ENCODE measurements at places on chromosomes 16 and 17.

DNA sequence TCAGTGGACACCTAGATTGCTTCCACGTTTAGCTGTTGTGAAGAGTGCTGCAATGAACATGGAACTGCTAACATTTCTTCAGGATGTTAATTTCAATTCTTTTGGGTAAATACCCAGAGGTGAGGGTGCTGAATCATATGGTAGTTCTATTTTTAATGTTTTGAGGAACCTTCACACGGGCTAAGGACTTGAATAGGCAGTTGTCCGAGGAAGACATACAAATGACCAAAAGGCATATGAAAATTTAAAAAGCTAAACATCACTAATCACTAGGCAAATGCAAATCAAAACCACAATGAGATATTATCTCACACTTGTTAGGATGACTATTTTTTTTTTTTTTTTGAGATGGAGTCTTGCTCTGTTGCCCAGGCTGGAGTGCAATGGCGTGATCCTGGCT is 173.3 kb downstream of the PRKCB start:
- DNase-seq = no peak

- DNase-seq = no peak
Measured at GRCh38 chr17:41957031-41957868, 9.3 kb upstream of the CNP start.

- DNase-seq = no peak
Measured at GRCh38 chr16:11796227-11797165, 562 bp downstream of the ZC3H7A start.

- DNase-seq = no peak
Measured at GRCh38 chr17:34383216-34383615, 20.2 kb upstream of the CCL1 start.

- DNase-seq = no peak
Measured at GRCh38 chr17:65627108-65627507, 65.7 kb upstream of the AXIN2 start.

DNA sequence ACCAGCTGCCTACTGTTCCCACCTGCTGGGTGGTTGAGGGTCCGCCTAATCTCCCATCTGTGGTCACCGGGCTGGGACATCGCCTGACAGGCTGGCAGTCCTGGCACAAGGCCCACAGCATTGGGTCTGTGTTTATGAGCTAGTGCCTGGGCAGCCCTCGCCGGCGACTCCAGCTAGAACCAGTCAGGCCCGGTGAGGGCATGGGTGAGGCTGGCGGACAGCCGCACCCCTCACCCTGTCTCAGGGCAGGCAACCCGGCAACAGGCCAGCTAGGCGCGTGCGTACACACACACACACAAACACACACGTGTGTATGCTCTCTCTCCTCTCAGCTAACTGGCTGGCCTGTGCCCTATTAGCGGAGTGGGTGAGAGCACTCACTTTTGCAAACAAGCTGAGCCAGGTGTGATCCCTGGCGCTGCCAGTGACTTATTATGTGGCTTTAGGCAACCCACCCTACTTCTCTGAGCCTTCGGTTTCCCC is 10.4 kb downstream of the HSD11B2 start:
- no peak for DNase-seq

- no peak for DNase-seq
Measured at GRCh38 chr16:48125888-48126287, 29.9 kb downstream of the ABCC12 start.

GRCh38 chr16:78647019-78647418 is 547.6 kb downstream of the WWOX start:
- no peak for DNase-seq

DNA sequence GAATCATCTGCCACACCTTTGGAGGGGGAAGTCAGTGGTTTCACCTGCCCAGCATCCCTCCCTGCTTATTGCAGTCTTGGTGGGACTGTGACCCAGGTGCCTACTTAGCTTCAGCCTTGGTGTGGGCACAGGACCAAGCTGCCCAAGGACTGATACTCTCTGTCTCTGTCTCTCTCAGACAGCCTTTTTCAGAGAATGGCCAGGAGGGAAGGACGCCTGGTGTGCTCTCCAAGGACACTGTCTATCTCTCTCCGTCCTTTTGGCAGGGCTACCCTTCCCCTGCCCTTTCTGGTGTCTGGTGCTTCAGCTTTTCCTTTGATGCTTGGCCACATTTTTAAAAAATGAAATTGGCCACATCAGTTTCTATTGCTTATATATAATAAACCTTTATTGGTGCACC is 19.6 kb downstream of the PIK3R6 start:
- DNase-seq = no peak

DNA sequence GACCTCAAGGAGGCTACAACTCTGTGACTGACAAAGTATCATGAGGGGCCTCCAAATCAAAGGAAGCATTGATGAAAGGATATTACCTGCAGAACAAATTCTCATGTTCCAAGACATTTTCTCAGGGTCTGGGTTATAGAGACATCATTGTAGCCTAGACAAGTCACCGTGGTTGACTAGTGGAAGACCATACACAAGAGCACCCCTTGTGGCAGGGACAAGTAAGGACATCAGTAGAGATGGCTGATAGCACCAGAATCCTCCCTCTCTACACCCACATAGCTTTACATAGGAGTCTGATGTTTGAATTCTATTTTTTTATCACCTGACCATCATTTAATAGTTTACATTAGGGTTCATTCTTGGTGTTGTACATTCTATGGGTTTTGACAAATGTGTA is 32.5 kb upstream of the CDH8 start:
- DNase-seq = no peak

DNA sequence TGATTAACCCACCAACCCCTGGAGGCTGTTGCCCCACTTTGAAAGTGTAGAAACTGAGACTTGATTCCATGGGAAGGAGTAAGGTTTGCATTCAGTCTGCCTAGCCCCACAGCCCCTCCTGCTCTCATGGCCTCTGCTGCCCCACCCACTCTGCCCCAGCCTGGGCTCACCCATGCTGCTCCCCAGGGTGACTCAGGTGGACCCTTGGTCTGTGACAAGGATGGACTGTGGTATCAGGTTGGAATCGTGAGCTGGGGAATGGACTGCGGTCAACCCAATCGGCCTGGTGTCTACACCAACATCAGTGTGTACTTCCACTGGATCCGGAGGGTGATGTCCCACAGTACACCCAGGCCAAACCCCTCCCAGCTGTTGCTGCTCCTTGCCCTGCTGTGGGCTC is 6.5 kb downstream of the PRSS41 start:
- no peak for DNase-seq

DNA sequence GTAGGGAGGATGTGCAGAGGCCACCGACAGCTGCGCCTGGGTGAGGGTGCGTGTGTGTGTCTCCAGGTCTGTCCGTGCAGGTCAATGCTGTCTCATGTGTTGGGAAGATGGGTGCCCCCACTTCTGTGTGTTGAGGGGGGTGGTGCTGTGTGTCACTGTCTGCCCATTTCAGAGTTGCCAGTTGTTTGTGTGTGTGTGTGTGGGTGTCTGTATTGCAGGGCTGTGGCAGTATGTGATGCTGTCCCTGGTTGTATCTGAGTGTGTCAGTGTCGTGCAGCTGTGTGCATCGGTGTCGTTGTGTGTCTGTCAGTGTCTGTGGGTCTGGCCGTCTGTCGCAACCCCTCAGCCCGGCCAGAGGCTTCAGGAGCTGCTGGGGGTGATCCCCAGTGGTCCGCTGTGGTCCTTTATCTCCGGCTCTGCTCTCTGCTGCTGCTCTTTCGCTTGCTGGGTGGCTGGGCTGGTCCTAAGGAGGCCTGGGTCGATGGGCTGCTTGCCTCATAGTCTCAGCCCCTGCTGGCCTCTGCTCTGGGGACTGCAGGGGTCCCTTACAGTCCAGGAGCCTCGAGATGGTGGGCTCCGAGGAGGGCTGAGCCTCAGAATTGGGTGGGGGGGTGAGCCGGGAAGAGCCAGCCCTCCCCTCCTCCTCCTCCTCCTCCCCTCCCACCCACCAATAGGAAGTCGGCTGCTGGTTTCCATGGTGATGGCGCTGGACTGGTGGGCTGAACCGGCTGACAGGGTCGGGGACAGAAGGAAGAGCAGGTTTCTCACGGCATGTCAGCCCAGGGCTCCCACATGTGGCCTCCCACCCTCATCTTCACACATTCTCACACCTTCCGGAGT is at the start of gene TSPOAP1:
Gene TSPOAP1 (minus strand): TSS at position 601 of the 840 bp plus-strand sequence. CDS start 875 bp downstream, outside the sequence.
- DNase-seq = peak; percentile 65

GRCh38 chr16:74774223-74775139 is at the start of gene FA2H:
Gene FA2H, minus strand, starts transcription at chr16:74774820. Its CDS starts 65 bp downstream, at chr16:74774755.
- peak; percentile 80 for DNase-seq

DNA sequence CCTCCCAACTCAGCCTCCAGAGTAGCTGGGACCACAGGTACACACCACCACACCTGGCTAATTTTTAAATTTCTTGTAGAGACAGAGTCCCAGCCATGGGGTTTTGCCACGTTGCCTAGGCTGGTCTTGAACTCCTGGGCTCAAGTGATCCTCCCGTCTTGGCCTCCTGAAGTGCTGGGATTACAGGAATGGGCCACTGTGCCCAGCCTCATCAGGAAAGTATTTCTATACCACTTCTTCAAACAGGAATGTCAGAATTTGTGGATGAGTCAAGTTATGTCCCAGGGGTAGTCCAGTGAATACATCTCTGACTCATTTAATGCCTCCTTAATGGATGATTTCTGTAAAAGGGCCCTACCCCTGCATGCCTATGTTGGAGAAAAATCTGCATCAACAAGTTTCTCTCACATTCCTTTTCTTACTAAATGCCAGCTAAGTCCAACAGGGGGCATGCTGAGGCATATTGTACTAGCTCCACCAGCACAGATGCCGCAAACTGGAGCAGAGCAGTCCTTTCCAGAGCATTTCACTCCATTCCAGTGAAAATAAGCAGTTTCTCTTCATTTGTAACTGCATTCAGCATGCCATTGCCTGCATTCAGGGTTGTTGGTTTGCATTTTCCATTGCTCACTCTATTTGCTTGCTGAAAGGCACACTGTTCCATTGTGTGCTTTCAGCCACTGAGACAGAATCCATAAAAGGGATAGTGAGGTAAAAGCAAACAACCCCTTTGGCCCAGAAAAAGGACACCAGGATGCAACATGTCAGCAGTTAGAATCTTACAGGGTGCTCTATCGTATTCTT is 5.3 kb upstream of the CAVIN1 start:
- DNase-seq = peak; percentile 59

DNA sequence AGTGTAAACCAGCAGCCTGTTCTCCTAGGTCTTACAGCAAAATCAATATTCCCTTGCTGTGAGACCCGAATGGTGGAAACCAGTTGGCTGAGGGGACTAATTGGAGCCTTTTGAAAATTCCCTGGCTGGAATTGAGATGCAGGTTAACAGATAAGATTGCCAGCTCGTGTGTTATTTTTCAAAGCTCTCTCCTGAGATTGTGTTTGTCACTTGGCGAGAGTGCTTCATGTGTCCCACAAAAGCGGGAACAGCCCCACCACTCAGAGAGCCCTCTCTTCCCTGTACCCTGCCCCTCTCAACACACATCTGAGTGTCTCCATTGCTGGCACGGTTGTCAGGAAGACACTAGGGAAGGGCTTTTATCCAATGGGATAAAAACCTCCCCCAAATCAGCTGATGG is 356.1 kb downstream of the CPPED1 start:
- DNase-seq = no peak

DNA sequence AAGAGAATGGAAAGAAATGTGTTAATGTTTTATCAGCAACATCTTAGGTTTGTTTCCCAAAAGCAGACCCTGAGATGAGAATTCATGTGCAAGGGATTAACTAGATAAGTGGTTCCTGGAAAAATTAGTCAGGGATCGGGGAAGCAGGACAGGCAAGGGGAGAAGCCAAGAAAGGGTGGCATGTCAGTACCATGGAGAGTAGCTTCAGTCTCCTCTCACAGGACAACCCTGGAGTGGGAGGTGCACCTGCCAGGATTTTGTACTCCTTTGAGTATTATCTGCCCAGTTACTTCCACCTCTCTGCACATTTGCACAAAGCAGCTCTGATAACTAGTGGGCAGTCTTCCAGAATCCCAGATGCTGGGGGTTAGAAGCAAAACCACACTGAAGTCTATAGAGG is 117.0 kb downstream of the RGS9 start:
- no peak for DNase-seq

DNA sequence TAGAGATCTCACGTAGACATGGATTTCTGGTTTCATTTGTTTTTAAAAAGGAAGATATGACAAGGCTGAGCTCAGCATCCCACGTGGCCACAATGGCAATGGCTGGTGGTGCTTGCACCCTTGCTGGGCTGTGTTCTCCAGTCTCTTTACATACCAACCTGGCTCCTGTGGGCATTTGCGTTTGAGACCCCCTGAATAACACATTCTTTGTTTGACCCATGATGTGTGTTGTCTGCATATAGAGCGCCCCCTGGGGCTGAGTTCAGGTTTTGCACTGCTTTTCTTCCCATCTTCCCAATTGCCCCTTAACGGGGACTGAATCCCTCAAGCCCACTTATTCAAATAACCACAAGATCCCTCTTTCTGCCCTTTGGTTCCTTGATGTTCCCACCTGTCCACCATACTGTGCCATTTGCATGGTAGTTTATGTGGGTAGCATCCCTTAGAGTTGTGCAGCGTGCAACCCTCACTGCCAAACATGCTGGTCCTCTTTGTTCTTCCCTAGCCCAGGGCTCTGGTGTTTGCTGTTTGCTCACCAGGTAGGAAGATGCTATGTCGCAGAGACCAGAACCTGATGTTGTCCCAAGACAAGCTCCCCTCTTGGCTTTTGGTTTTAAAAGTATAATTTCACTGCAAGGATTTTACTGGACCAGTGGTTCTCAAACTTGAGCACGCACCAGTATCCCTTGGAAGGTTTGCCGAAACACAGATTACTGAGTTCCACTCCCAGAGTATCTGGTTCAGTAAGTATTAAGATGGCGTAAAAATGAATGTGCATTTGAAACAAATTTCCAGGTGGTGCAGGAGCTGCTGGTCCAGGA is 38.5 kb upstream of the NKD1 start:
- no peak for DNase-seq

- no peak for DNase-seq
Measured at GRCh38 chr16:48124266-48124665, 31.5 kb downstream of the ABCC12 start.

- no peak for DNase-seq
Measured at GRCh38 chr17:63658366-63658765, 36.1 kb downstream of the MAP3K3 start.

GRCh38 chr16:70730031-70730430 is 44.2 kb upstream of the MTSS2 start:
- DNase-seq = no peak

All from caudate nucleus (tissue), 63 donors.